Activated naive CD8-positive, alpha-beta T cell treated with anti-CD3 and anti-CD28 coated beads, Interleukin-2, amount 10 ng/mL, durations not matched to agents 7 days and 5 days (primary cell): ENCODE measurements at places on chromosomes 2 and 18. TPM values are rescaled to one million over a fixed set of nuclear protein-coding genes. Genes with fewer than 3 reads are reported as not detected.
A peak's percentile ranks its signal among the peaks of the same experiment; 100 is the strongest.

CYP27C1 gene
- total RNA-seq, result not detected

- no peak for DNase-seq
These were observed 190.4 kb downstream of the PRKCE start for GRCh38 chr2:45841752-45842407.

GRCh38 chr2:158575051-158575635 lies 118.4 kb downstream of the PKP4 start:
- no peak for DNase-seq

GRCh38 chr2:42060028-42060427 lies 12.2 kb downstream of the PKDCC start:
- no peak for DNase-seq

TBR1 gene
- not detected for total RNA-seq

DNA sequence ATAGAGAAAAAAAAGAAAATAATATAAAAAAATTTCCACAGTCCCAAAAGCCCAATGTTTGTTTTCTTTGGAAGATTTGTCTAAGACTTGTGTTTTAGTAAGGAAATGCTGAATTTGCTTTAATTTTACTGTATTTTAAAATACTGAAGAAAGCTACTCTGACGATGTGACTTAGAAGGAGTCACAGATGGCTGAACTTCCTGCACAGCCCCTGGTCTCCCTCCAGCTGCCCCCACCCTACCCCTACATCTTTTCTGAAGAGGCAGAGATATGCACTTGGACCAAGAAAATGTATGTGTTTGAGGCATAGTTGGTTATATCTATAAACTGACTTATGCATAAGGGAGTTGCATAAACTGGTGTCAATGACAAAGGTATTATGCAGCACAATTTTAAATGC lies 172.3 kb downstream of the CDH2 start:
- no peak for DNase-seq

ALPI gene
- not detected for total RNA-seq

DNA sequence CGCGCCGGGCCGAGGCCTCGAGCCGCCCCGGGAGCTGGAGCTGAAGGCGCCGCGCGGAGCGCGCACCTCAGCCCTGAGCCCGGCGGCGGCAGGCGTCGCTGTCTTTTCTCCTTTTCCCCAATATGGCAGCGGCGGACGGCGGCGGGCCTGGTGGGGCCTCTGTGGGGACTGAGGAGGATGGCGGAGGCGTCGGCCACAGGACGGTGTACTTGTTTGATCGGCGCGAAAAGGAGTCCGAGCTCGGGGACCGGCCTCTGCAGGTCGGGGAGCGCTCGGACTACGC lies 369 bp downstream of the SMCHD1 start:
- DNase-seq, result no peak

- DNase-seq, result no peak
These were observed 52.6 kb downstream of the SLC40A1 start for GRCh38 chr2:189527812-189528592.

DNA sequence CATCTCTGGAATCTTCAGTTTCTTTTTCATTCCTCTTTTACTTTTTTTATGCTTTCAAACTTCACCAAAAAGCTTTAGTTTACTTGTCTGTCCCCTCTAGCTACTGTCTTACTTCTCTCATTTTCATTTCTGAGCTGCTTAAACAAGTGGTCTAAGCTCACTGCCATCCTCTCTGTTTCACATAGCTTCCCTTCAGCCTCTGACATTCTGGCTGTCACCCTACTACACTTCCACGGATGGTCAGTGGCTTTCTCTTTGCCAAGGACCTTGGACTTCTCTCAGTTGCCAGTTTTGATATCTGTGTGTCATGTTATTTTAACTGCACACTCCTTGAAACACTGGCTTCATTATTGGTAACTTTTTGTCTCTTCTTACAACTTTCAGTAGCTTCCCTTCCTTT lies 176.1 kb downstream of the IKZF2 start:
- no peak for DNase-seq

- DNase-seq, result no peak
These were observed 89.9 kb downstream of the RHOB start for GRCh38 chr2:20536619-20537422.

DNA sequence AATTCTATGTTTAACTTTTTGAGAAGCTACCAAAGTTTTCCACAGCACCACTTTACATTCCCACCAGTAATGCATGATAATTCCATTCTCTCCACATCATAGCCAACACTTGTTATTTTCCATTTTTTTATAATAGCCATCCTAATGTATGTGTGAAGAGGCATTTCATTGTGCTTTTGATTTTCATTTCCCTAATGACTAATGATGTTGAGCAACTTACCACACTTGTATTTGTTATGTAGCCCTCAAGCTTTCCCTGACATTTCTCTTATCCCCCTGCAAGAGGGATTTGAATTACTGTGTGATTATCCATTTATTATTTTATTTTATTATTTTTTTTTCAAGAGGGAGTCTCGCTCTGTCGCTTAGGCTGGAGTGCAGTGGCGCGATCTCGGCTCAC lies 23.6 kb upstream of the SOS1 start:
- DNase-seq, result no peak

YES1 gene
- 18.0 TPM for total RNA-seq

DNA sequence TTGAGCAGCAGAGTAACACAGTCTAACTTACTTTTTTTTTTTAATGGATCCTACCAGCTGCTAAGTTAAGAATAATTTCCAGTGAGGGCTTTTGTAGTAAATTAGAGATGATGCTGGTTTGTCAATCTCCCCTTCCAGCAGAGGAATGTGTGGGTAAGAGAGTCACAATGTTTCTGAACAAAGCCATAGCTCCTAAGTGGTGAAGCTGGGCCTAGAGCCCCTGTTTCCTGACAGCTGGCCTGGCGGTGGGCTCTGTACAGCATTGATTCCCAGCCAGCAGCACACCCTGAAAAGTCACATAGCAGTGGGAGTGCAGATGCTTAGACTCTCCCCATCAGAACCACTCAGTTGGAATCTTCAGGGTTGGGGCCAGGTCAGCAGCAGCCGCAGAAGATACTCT lies 24.4 kb downstream of the CAPG start:
- no peak for DNase-seq

TLX2 gene
- 0.88 TPM for total RNA-seq

DNA sequence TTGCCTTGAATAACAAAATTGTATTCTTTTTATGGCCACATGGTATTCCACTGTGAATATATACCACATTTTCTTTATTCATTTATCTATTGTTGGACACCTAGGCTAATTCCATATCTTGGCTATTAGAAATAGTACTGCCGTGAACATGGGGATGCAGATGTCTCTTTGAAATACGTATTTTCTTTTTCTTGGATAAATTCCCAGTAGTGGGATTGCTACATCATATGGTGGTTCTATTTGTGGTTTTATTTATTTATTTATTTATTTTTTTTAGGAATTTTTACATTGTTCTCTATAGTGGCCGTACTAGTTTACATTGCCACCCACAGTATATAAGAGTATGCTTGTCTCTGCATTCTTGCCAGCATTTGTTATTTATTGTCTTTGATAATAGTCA lies 679.8 kb upstream of the NRXN1 start:
- DNase-seq, result no peak

- DNase-seq, result no peak
These were observed 30.3 kb downstream of the TEX44 start for GRCh38 chr2:231622963-231623362.

VWC2L gene
- not detected for total RNA-seq

NCKAP5 gene
- total RNA-seq, result not detected

DNA sequence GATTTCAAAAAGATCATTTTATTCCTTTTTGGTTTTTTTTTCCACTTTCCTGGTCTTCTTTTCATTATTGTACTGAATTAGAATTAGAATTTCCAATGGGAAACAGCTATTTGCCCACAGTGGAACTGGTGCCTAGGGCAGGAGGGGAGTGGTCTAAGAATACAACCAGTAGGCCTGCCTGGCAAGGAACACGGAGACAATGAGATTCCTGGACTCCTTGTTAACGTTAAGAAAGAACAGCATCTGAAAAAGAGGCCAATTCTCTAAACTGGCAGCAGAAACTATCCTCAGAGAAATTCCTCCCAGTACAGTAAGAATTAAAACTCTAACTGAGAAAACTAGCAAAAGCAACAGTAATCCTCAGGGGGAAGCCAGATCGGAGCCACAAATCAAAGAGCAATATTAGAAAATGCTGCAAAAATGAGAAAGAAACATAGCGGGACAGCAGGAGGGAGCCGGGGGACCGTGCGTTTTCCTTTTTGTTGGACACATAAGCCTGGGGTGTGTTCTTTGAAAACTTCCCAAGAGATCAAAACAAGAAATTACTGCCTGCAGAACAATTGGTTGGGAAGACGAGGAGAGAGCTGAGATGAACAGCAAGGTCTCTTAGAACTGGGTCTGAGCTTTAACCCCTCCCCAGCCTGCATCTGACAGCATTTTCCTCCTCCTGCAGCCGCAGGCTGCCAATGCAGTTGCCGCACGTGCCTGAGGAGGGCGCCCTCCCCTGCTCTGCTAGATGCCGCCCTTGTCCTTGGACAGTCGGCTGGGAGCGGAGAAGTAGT lies 776.0 kb downstream of the TSN start:
- no peak for DNase-seq

DNA sequence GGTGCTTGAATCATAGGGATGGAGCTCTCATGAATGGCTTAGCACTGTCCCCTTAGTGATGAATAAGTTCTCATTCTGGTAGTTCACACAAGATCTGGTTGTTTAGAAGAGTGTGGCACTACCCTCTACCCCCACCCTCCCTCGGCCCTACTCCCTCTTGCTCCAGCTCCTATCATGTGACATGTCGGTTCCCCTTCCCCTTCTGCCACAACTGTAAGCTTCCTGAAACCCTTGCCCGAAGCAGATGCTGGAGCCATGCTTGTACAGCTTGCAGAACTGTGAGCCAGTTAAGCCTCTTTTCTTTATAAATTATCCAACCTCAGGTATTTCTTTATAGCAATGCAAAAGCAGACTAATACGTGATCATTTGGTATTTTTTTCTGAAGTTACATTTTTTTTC lies 1012.6 kb downstream of the BCL11A start:
- DNase-seq, result no peak

DNA sequence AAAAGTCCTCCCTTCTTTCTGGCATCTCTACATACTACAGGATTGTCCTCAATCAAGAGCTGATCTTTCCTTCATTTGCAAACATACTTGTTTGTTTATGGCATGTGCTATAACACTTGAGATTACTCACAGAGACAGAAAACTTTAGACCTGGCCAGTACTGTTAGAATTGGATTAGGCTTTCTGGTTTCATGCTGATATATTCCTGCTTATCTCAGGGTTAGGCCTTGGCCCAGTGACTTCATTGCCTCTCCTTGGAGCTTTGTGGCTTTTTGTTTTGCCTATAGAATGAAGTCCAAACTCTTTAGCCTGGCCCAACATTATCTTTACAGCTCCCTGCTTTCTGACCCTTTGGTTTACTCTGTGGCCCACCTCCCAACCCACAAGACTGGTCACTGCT lies 363.3 kb downstream of the ALK start:
- no peak for DNase-seq

GRCh38 chr18:35163014-35163539 lies 77.8 kb upstream of the ZNF397 start:
- DNase-seq, result no peak

TRAF3IP1 gene
- total RNA-seq, result 8.7 TPM

DNA sequence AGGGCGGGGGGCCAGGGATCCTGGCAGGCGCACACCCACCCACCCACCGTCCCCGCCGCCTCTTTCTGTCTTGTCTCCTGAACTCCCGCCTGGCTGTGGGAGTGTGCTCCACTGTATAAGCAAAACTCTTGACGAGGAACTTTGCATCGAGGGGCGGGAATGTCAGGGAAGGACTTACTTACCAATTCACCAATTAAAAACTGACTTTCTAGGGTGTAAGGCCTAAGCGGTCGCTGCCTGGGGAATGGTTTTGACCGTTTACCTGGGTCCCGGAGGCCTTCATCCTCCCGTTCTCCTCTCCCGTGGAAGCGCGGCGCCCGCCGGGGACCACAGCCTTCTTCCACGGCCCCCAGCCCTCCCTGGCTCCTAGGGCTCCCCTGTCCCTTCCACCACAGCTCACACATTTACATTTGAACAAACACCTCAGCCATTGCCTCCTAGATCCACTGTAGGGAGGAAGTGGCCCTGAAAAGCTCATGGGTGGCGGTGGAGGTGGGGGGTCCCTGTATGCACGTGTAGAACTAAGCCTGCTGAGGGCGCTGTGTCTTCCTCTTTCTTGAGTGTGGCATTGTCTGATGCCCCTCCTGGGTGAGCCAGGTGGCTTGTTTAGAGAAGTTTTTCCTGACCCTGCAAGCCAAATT lies 8.9 kb downstream of the ASIC4 start:
- no peak for DNase-seq

GRCh38 chr2:75491129-75491753 lies 69.5 kb downstream of the EVA1A start:
- no peak for DNase-seq

AKAIN1 gene
- not detected for total RNA-seq

DNA sequence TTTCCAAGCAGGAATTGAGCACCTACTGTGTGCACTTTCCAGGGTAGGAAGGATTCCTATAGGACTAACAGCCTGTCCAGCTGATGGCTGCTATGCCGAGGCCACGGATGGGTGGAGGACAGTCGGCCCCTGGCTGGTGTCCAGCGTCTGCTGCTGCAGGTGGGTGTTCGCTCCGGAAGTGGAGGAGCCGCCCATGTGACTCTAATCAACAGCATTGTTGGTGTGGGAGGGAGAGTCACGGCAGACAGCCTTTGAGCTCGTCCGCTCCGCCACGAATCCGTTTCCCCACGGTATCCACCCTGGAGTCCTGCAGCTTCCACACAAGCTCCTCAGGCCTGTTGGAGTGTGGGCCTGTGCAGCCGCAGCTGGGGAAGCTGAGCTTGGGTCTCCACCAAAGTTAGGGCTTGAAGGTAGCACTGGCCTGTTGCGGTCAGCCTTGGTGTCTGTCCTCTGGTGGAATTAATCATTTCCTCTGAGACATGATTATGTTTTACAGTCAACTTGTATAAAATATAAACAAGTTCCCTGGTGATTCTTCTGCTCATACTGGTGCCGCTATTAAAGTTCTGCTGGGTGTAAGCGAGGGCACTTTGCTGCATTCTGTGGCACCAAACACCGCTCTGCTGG lies 185.9 kb upstream of the TPO start:
- no peak for DNase-seq

- no peak for DNase-seq
These were observed 5.9 kb upstream of the NCOA1 start for GRCh38 chr2:24485197-24485596.

CYS1 gene
- total RNA-seq, result 0.14 TPM

GRCh38 chr18:48792141-48792540 lies 158.6 kb downstream of the SMAD7 start:
- peak; percentile 7 for DNase-seq

EVX2 gene
- total RNA-seq, result not detected

TNFRSF11A gene
- 7.5 TPM for total RNA-seq

SMYD5 gene
- total RNA-seq, result 26.9 TPM

C2orf78 gene
- not detected for total RNA-seq

GRCh38 chr2:120109186-120110061 lies 96.5 kb downstream of the EPB41L5 start:
- no peak for DNase-seq

ITPRIPL1 gene
- 32.8 TPM for total RNA-seq
